GM03348 (cell line): ENCODE measurements at places on chromosomes 4 and X.

DNA sequence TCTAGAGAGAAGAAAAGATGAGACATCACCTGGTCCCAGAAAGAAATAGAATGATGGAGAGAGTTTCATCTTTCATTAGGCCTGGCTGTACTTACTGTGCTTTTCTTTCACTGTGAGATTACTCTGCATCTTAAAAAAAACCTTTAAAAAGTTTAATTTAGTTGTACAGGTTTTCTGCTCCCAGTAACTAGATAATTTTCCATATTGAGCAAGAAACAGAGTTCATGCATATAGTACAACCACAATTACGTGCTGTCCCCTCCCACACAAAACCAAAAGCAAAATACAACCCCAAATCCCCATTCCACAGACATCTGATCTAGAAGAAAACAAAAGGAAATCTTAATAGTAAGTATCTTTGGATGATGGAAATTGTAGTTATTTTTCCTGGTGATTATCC is 371.2 kb downstream of the SH2D1A start:
- no peak for DNase-seq

DNA sequence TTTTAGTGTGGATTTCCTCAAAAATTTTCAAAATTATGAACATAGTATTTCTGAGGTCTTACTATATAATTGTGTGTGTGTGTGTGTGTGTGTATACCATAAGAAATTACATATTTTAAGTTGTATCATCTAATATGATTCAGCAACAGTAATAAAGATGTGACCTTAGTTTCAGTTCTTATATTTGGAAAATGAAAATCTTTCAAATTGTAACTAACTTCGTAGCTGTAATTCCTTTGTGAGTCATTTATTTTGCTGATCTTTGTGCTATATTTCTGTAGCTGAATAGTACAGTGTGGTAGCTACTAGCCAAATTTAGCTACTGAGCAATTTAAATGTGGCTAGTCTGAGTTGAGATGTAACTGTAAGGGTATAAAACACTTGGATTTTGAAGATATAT is 116.4 kb downstream of the RAP1GDS1 start:
- DNase-seq: peak; percentile 10

GRCh38 chrX:40543661-40544328 is 37.0 kb upstream of the ATP6AP2 start:
- peak; percentile 44 for DNase-seq

GRCh38 chr4:143358923-143359643 is 22.4 kb downstream of the GAB1 start:
- DNase-seq: no peak

DNA sequence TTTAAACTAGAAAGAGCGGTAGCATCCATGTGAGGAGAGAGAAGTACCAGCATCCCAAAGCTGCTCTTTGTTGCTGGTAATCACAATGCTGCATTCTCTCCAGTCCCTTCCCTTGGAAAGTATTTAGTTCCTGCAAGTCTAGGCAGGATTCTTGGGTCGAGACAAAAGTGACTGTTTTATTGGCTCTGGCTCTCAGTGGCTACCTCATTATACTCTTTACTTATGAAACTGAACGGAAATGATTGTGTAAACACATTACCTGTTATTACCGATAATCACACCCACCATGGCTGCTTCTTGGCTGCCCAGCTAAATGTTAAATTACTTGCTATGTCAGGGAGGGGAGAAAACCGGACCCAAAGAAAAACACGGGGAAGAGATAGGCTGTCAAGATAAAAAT is 26.2 kb downstream of the ATXN3L start:
- no peak for DNase-seq
